ENCODE measurements at places on chromosomes 2 and 18.

DNA sequence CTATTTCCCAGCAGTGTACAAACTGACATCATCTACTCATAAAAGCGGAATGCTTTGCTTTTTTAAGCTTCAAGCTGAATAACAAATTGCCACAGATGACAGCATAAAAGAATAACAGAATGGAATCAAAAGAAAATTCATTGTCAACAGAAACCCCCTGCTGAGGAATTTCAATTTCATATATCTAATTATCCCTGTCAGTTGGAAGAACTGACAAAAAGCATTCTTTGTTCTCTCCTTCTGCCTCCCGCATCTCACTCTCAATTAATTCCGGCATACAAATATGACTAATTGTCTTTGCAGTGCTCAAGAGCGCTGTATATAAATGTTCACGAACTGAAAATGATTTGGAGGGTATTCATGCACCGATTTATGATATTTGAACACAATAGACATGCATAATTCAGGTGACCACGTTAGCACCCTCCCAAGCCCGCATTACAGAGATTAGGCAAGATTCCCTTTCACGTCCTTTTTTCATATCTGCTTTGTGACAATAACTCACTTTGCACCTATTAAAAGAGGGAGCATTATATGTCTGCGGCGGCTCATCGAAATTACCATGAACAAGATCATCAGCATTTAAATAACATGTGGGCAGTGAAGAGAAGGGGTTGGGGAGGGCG, 277.7 kb upstream of the SALL3 start:
- no peak for DNase-seq

DNA sequence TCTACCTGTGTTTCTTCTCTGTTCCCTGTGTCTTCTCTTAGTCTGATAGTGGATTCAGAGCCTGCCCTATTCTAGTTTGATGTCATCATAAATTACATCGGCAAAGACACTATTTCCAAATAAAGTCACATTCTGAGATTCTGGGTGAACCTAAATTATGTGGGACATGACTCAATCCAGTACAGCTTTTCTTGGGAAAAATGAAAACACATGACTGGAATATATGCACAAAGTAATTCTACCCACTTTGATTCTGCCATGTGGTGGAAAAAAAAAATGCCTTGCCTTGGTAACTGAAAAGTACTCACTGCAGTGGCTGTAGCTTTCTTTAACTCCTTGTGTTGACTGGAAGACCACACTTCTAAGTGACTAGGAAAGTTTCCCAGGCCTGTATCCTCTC, 73.7 kb downstream of the LRATD1 start:
- no peak for DNase-seq

GRCh38 chr2:75539955-75540716, 20.6 kb downstream of the EVA1A start:
- no peak for DNase-seq

DNA sequence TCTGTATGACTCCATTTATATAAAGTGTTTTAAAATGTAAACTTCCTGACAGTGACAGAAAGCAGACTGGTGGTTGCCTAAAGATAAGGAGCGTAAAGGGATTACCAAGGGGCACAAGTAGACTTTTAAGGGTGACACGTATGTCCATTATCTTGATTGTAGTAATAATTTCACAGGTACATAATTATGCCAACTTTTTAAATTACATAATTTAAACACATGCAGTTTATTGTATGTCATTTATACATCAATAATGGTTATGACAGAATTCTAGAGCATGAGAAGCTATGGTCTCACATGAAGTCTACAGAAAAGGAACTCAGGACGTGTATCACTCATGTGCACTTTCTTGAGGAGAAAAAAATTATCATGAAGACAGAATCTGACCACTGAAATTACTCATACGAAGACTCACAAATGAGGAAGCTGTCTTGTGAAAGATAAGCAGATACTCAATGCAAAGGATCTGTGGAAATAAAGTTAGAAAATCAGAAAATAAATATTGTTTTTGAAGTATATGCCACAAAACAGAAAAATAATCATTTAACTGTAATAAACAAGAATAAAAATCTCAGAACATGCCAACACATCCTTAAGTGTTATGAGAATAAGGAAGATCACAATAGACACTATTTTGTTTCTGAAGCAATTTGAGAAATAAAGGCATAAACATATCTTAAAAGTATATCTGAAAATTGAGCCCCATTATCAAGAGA, 84.4 kb downstream of the TMEM131 start:
- peak; percentile 30 for DNase-seq

DNA sequence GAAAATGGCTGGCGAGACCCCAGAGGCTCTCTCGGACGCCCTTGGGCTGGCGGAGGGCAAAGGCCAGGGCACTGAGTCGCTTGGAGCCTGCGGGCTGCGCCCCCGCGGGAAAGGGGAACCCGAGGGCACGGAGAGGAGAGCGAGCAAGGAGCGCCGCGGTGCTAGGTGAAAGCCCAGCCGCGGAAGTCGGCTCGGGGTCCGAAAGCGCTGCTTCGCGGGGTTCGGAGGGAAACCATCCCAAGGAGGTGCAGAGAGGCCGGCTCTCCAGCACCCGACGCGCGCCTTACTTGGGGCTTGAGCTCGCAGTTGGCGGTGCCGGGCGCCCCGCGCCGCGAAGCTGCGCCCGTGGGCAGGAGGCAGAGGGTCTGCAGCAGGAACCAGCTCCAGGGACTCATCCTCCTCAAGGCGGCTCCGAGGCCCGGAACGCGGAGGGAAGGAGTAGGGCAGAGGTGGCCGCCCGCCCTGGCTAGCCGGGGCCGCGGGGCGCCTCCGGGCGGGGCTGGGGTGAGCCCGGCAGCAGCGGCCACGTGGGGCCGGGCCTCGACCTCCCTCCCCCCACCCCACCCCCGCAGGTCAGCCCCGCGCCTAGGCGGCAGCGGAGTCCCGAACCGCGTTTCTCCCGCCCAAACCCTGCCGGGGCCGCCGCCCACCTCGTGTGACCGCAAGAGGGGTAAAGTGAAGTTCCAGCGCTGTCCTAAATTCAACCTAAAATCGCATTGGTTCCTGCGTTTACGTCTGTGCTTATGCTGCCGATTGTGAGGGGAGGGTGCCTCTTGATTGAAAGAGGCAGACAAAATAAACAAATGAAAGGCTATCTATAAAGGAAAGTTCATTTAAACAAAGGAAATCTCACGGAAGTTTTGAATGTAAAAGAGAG, at the start of gene TRABD2A:
Gene TRABD2A (minus strand): TSS at position 440 of the 877 bp plus-strand sequence. CDS start 45 bp downstream, at position 395.
- no peak for DNase-seq

DNA sequence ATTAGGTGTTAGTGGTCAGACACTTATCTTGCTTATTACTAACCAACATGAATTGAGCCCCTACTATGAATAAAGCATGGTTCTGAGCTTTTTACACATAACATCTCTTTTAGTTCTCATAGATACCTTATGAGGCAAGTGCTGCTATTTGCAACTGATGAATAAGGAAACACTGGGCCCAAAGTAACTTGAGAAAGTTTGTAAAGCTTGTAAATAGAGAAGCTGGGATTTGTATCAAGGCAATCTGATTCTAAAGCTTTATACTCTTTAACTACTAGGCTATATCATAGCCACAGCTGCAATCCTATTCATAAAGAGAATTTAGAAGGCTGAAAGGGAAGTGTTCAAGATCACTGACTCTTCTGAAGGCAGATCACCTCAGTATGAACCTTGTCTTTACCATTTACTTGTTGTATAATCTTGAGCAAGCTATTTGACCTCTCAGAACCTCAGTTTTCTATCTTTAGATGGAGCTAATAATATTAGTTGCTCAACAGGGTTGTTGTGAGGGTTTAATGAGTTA, 60.4 kb downstream of the ABCB11 start:
- DNase-seq: no peak

GRCh38 chr2:68689553-68690537, 44.8 kb upstream of the ARHGAP25 start:
- DNase-seq: no peak

GRCh38 chr2:59851836-59852475, 701.5 kb downstream of the BCL11A start:
- DNase-seq: no peak

- no peak for DNase-seq
Measured at GRCh38 chr2:151651274-151651673, 83.0 kb downstream of the NEB start.

DNA sequence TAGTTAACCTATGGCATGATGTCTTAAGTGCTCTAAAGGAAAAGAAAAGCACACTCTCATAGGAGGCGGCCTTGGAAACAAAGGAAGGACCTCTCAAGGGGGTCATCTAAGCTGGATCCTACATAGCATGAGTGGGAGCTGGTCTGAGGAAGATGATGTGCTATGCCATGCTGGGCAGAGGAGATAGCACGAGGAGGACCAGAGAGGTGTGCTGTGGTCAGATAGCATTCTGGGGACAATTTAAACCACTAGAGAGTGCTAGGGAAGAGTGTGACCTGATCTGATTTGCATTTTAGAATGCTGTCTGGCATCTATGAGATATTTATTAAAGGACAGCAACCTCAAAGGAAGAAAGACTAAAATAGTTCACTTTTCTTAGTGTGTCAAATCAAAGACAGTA, 910.1 kb upstream of the CELF4 start:
- DNase-seq: no peak

- peak; percentile 37 for DNase-seq
Measured at GRCh38 chr18:9971313-9971920, 57.6 kb downstream of the VAPA start.

Data from non-pigmented ciliary epithelial cell (primary cell).